Activated CD8-positive, alpha-beta memory T cell treated with anti-CD3 and anti-CD28 coated beads for 1 hour (primary cell): ENCODE measurements at places on chromosomes 4 and X.
A peak's percentile ranks its signal among the peaks of the same experiment; 100 is the strongest.

DNA sequence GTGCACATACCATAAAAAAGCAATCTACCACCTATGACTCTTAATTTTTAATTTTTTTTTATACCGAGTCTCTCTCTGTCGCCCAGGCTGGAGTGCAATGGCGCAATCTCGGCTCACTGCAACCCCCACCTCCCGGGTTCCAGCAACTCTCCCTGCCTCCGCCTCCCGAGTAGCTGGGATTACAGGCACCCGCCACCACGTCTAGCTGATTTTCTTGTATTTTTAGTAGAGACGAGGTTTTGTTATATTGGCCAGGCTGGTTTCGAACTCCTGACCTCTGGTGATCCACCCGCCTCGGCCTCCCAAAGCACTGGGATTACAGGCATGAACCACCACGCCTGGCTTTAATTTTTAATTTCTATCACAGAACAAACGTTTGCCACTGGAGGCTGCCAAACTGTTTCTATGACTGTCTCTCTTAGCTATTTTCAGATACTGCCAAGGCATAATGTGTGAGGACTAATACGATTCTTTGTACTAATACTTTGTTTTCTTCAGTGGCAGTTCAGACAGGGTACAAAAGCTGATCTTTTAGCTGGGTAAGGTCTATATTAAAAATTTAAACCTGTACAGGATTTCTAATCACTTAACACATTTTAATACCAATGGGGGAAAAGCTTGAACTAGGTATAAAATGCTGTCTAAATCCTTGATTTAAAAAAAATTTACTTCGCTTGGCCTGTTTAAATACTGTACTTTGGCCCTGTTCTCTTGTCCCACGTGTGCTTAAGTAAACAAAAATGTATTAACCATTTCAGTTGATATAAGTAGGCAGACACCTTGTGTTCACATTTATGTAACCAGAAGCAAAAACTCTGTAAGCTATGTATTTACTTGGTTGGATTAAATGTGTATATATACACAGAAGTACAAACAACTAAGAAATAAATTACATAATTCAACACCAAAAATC is 2.3 kb downstream of the PGRMC2 start:
- DNase-seq, result no peak

- no peak for DNase-seq
These were observed 13.2 kb downstream of the CLNK start for GRCh38 chr4:10671366-10671765.

DNA sequence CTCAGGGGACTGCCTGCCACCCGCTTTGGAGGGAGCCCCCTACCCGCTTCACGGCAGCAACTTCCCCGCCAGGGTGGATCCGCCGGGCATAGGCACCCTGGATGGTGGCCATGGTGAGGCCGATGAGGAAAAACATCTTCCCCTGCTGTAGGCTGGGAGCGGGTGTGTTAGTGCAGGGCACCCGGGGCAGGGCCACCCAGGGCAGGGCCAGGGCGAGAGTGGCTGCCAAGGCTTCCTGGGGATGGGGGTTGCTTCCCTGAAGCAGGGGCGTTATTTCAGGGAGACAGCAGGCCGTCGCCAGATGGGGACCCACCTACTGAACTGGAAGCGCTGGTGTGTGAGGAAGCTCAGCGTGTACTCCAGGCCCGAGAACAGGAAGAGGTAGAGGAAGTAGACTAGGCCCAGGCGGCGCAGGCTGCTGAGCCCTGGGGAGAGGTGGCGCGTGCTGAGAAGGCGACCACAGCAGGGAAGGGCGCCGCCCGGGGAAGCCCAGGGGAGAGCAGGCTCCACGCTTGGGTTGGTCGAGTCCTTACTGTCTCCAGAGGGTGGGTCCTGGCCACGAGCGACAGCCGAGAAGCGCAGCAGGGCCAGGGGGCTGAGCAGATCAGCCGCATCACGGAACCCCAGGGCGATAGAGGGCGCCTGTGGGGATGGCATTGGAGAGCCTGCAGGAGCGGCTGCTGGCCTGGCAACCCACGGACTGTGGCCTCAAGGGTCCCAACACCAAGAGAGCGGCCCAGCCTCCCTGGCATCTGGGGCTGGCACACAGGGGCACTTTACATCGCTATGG is 31.5 kb downstream of the NOP14 start:
- no peak for DNase-seq

DNA sequence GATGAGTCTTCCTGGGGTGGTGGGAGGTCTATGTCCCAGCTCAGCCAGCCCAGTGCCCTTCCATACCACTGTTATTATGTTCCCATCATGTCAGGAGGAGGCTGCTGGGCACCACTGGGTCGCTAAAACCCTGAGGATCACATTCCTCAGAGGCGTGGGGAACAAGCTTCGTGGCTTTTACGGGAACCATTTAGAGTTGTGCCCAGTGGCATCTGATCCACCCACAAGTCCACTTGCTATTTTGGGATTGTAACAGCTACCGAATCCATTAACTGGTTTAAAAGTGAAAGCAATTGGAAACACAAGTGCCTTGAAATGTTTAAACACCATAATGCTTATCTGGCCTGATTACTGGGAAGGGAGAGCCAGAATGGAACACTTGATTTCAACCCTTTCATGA is 13.1 kb upstream of the CCKAR start:
- no peak for DNase-seq

GRCh38 chr4:159201168-159201567 is 98.3 kb downstream of the RAPGEF2 start:
- DNase-seq, result no peak

DNA sequence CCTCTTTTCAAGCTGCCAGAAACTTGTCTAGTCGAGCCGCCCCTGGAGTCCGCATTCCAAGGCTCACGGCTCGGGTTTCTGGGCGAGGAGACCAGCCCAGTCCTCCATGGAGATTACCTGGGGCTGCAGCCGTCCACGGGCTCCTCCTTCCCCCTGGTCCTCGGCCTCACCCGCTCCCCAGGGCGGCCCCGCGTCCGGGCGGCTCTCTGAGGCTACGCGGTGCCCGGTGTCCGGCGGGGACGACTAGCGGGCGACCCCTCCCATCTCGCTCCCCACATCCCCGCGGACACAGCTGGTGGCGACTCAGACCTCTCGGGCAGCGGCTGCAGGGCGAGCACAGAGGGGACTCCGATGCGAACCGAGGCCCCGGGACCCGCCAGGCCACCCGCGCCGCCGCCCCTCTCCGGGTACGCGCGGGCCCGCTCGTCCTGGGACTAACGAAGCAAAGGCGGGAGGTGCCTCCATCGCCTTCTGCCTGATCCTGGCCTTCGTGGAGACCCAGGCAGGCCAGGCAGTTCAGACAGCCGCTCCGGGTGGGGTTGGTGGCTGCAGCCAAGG is 159.4 kb downstream of the TRAM1L1 start:
- DNase-seq, result no peak

DNA sequence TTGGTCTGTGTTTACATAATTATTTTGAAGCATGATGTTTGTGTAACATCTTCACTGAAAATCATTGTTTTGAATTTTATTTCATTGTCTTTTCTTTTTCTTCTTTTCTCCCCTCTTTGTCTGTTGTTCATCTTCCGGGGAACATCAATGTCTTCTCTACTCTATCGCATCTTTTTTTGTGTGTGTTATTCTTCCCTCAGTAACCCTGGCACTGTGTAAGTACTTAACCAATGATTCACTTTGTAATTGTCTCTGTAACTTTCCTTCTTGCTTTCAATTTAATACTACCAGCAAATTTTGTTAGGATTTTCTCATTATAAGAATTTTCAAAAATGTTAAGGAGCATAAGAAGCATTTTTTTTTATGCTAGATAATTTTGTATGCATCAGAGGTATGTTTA is 130.8 kb downstream of the PDLIM5 start:
- no peak for DNase-seq

- no peak for DNase-seq
These were observed 47.4 kb upstream of the ZNF518B start for GRCh38 chr4:10504570-10505179.

GRCh38 chrX:85017721-85018120 is 14.0 kb downstream of the APOOL start:
- DNase-seq, result no peak

DNA sequence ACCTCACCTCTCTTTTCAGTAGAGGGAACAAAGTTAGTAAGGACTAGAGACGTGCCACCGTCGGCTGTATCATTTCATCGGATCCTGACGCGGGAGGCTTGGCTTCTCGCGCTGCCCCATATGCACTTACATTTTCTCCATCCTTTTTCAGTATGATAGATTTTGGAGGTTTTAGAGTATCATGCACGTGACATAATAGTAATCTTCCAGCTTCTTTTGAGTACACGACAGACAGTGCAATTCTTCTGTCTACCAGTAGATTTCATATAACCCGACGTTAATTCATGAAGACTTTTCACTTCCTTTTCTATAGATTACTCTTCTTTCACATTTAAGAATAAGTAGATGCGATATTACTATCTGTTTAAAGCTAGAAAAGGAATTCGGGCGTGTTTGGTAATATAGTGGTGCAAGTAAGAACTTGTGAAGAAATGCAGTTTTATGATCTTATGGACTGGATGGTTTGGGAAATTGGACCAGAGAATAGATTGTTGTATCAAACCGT is 1.0 kb downstream of the CDS1 start:
- DNase-seq, result no peak

- DNase-seq, result no peak
These were observed 41.4 kb downstream of the SPRY1 start for GRCh38 chr4:123438031-123438430.

DNA sequence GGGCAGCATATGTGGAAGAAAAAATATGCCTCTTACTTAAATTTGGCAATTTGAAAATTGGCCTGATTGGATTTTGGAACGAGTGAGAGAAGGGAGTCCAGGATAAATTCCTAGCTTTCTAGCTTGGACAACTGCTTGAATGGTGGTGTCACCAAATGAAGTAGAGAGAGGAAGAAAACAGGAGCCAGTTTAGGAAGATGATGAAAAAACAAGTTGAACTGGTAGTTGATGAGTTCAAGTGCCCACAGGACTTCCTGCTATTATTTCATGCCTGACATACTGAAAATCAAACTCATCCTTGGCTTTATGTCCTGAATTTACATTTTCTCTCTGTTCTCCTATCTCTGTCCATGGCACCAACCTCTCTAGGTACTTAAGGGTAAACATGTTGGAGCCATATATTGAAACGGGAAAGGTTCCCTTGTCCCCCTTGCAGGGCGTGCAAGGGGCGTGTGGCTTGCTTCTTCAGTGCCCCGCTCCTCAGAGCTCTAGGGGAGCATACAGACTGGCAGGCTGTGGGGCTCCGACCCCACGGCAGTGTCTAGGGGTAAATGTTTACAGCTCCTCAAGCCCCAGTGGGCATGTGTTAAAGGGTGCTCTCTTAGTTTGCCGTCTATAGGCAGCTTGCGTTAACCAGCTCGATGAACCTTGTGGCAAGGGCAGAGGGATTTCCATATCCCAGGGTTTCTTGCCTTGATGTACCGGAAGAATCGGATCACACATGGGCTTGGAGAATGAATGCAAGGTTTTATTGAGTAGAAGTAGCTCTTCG is 250.7 kb upstream of the PGRMC2 start:
- DNase-seq, result no peak

- no peak for DNase-seq
These were observed 115.1 kb downstream of the NDST4 start for GRCh38 chr4:114998316-114998715.

GRCh38 chr4:186299291-186299690 is 33.3 kb downstream of the F11 start:
- DNase-seq, result no peak

DNA sequence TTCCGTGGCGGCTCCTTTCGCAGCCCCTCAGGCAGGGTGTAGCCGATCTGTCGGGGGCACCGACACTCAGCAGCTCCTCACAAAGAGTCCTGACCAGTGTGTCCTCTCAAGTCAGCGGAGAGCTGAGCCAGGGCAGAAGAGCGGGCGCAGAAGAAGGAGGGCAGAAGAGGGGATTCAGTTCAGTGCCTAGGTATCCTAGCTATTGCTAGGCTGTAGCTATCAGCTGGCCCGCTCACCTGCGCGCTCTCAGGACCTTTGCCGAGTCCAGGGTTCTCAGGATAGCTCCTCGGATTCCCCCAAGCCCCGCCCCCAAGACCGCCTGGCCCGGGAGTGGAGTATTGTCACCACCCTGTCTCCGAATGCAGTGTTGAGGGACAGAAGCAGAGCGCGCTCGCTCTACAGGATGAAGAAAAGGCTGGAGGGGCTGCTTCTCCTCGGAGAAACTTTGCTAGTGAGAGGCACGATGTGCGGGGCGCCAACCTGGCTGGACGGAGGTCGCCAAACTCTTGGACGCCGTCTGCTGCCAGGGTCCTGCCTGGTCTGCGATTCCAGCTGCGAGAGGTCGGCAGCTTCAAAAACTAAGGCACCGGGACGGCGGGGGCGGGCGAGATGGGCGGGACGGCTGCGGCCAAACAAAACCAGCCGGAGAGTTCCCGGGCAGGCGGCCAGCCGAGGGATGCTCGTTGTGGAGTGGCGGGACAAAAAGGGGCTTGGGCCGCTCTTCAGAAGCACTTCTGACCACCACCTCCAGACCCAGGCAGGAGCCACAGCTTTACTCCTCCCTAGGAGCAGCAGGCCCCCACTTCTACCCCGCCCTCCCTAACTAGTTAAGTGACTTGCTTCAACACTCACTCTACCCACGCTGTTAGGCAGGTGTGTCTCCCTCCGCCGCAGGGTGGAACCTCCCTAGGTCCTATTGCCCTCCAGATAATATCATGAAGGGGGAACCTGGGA is at the start of gene XKRX:
TSS of gene XKRX (minus strand) at position 258 of the 954 bp plus-strand sequence. CDS start 613 bp downstream, outside the sequence.
- DNase-seq, result peak; percentile 5

GRCh38 chrX:151386838-151387459 is 10.1 kb upstream of the VMA21 start:
- DNase-seq, result no peak
